ENCODE measurements at places on chromosomes 1 and 21.

GRCh38 chr1:17558541-17558940 lies 19.0 kb downstream of the ARHGEF10L start:
- DNase-seq, result no peak

- DNase-seq, result no peak
Observed at GRCh38 chr1:115879977-115880376, 39.1 kb upstream of the NHLH2 start.

DNA sequence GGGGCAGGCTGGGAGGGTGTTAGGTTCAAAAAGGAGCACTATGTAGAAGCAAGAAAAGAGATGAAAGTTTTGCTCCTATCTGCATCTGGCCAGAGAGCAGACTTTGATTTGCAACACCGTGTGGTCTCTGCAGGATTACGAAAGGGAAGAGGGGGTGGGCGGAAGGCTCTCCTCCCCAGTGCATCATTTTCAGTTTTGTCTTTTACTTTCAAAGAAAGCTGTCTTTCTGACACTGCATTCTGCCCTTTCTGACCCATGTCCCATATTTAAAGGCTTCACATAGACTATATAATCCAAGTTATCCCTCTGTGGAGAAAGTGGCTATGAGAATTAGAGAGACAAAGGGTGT lies 126.5 kb downstream of the RHOU start:
- DNase-seq, result no peak

GRCh38 chr1:56782773-56783172 lies 36.4 kb downstream of the FYB2 start:
- no peak for DNase-seq

- DNase-seq, result no peak
Observed at GRCh38 chr1:199735660-199736059, 291.9 kb upstream of the NR5A2 start.

- no peak for DNase-seq
Observed at GRCh38 chr1:3032371-3033039, 11.2 kb downstream of the ACTRT2 start.

DNA sequence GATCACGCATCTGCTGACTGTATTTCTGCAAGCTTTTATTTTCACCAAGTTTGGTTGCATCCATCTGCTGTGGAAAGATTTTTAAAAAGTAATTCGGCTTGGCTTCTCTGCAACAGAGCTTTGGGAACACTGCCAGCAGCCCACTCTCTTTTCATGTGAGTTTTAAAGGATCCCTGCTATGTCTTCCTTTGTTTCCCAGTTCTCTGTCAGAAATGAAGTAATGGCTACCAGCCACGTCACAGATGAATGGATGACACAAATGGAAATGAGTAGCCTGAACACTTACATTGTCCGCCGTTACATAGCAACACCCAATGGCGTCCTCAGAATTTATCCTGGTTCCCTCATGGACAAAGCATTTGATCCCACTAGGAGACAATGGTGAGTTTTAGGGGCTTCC lies 80.6 kb upstream of the RAVER2 start:
- DNase-seq, result no peak

DNA sequence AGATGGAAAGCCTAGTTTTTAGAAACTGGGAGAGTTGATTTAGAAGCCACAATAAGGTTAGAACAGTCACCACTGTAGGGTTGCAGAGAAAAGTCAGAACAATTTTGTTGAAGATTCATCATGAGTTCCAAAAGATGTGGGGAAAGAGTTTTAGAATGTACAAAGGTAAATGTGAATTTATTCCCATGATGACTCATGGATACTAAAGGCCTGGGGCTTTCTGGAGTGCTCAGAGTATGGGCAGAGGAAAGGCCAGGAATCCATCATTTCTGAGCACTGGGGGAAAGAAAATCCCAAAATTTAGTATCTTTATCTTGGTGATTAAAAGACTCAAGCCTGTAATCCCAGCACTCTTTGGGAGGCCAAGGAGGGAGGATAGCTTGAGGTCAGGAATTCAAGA lies 17.8 kb downstream of the YBX1 start:
- DNase-seq, result no peak

DNA sequence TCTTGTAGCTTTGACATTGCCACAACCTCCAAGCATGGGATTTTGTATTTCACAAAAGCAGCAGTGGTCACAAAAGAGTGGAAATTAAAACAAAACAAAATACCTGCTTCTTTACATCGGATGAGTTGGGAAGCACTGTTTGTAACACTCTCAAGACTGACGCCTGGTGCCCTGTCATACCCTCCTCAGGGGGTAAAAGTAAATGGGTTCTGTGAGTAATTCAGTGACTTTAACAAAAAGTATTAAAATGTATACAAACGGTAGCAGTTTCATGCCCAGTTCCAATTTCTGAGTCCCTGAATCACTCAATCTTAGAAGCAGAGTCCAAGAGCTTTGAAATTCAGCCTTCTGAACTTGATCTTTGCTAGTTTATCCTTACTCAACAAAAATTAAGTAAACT lies 152.5 kb downstream of the TIAM1 start:
- DNase-seq, result no peak

DNA sequence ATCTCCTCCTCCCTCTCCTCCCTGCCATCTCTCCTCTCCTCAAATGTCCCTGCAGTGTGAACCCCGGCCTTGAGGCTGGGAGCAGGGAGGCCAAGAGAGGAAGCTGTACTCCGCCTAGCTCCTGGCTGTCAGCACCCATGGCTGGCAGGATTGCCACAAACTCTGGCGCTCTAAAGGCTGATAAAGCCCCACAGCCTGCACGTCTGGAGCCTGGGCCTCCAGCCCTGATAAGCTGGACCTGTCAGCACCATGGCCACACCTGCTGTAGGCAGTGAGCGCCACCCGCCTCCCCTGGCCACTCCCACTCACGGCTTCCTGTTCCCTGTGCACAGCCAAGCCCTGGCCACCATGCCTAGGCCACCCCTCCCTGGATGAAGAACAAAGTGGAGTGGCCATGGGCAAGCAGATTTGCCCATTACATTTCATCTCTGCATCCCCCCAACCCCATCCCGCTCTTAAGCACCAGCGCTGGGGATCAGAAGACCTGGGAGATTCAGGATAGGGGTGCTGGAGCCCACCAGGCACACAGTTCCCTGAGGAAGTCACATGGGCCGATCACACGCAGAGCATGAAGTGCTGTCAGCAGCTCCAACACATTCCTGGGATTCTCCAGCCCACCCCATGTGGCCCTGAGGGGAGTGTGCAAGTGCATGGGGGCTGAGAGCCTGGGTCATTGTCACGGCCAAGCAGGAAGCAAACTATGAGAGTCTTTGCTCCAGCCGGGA lies 24.2 kb upstream of the NPPB start:
- DNase-seq, result no peak

- no peak for DNase-seq
Observed at GRCh38 chr21:40964691-40965090, 117.7 kb upstream of the DSCAM start.

GRCh38 chr1:160432371-160432786 lies 32.0 kb downstream of the VANGL2 start:
- no peak for DNase-seq

- DNase-seq, result no peak
Observed at GRCh38 chr21:38609580-38609979, 111.3 kb upstream of the ERG start.

GRCh38 chr1:9701665-9702064 lies 50.1 kb downstream of the PIK3CD start:
- no peak for DNase-seq

- DNase-seq, result no peak
Observed at GRCh38 chr21:44763050-44763378, 38.6 kb downstream of the UBE2G2 start.

DNA sequence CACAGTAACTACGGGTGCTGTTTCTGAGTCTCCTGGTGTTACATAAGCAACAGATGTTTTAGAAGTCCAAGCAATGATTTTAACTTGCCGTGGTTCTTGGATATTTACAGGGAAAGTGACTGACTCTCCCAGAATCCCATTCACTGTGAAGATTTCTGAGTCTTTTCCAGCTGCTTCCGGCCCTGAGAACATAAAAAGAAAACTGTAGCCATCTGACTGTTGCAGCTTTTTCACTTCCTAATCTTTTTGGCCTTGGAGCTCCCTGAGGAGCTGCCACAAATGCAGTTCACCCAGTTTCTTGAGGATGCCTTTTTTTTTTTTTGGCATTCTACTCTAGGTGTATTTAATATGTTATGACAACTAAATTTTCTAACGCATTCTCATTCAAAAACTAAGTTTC lies 13.7 kb downstream of the CD84 start:
- DNase-seq, result no peak

- peak; percentile 29 for DNase-seq
Observed at GRCh38 chr21:29164323-29164942, 34.0 kb downstream of the MAP3K7CL start.

- DNase-seq, result peak; percentile 58
Observed at GRCh38 chr1:236451796-236452373, 57.8 kb downstream of the EDARADD start.

GRCh38 chr1:248840946-248841345 lies 2.9 kb downstream of the ZNF672 start:
- DNase-seq, result no peak

- no peak for DNase-seq
Observed at GRCh38 chr1:154838988-154839387, 31.1 kb downstream of the KCNN3 start.

- no peak for DNase-seq
Observed at GRCh38 chr1:44962729-44963128, 23.7 kb downstream of the EIF2B3 start.

DNA sequence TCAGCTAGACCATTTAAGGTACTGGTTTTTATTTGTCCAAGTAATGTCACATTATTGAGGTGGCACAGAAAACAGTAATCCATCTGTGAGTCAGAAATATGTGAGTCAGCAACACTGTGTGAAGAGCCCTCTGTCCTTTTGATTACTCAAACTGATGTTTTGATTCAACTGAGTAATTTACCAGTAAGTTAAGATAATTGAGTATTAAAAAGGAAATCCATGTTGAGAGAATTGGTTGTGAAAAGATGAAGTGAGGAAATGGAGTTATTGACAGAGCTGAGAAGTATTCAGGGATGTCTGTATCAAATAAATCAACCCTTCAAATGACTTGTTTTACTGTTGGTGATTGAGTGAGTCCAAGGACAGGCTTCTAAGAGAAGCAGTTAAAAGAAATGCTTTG lies 302.7 kb upstream of the SGIP1 start:
- no peak for DNase-seq

- DNase-seq, result no peak
Observed at GRCh38 chr1:164658864-164659263, 99.9 kb downstream of the PBX1 start.
